ENCODE measurements at places on chromosomes 12 and 14.

GRCh38 chr12:60042835-60043234 lies 447.0 kb downstream of the SLC16A7 start:
- DNase-seq, result no peak

DNA sequence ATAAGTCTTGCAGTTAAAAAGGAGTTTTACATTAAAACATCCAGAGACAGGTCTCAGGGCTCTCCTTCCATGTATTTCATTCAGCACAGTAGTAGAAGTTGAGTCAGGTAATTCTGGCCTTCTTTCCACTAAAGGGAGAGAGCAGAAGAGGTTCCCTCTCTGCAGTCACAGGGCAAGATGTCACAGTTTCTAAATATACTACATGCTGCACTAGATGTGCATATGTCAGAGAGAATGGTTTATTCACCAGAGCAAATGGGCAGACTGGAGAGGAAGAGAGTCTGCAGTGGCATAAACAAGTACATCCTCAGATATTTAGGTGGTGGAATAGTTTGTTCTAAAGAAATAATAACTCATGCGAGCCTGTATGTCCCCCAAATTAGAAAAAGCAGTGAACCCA lies 132.0 kb downstream of the KICS2 start:
- DNase-seq, result no peak

DNA sequence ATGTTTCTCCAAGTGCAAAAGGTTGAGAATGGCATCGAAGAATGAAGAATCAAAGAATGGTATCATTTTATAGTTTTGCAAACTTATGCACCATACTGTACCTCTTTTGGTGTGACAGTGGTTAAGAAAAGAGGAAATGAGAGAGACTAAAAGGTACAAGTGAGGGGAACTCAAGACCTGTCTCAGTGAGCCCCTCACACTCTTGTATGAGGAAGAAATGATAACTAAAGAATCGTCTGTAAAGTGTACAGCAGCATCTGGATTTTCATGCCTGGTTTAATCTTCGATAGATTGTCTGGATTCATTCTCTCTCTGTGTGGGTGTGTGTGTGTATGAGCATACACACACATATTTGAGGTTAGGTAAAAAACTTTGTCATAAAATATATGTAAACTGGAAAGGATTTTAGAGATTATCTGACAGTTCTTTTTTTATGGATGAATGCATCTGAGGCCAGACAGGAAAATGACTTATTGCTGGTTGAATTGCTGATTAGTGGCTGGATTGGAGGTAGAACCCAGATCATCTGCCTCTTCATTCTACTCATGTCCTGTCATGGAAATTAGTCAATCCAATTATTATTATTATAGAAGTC lies 16.0 kb upstream of the SLC38A2 start:
- no peak for DNase-seq

GRCh38 chr12:89685363-89685972 lies 23.2 kb downstream of the ATP2B1 start:
- DNase-seq, result no peak

DNA sequence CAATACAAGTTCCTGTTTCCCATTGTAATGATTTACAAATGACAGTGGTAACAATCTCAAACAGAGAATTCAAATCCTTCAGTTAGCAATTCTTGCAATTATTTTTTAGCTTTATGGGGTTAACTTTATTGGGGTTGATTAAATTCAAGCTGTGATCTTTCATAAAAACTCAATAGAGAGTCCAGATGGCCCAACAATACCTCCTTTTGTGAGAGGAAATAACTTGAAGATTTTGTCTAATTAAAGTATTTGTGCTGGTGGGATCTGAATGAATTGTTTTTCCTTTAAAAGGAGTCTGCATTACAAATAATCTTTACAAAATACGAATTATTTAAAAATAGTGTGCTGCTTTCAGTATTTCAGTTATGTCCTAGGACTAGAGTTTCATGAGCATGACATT lies 4.4 kb upstream of the ARHGAP5 start:
- DNase-seq, result no peak

DNA sequence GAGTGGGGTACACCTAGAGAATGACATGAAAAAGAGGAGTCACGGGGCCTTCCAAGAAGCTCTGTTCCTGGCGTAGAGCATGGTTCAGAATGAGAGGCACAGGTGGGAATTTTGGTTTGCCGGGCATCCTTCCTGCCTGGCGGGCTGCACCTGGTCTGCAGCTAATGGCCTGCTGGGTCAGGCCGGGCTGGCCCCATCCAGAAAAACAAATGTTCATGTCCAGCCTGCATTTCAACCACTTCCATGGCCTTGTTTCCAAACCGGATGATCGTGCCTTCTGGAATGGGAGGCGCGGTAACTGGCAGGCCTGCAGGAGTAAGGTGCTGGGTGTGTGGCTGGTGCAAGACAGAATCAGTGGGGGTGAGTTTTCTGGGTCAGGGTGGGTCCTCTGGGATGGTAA lies 14.4 kb downstream of the TEAD4 start:
- no peak for DNase-seq
